Stimulated activated CD4-positive, alpha-beta T cell treated with anti-CD3 and anti-CD28 coated beads, TNF-alpha, amount 100 ng/mL, for 4 hours (primary cell): ENCODE measurements at places on chromosomes 3 and 15.

DNA sequence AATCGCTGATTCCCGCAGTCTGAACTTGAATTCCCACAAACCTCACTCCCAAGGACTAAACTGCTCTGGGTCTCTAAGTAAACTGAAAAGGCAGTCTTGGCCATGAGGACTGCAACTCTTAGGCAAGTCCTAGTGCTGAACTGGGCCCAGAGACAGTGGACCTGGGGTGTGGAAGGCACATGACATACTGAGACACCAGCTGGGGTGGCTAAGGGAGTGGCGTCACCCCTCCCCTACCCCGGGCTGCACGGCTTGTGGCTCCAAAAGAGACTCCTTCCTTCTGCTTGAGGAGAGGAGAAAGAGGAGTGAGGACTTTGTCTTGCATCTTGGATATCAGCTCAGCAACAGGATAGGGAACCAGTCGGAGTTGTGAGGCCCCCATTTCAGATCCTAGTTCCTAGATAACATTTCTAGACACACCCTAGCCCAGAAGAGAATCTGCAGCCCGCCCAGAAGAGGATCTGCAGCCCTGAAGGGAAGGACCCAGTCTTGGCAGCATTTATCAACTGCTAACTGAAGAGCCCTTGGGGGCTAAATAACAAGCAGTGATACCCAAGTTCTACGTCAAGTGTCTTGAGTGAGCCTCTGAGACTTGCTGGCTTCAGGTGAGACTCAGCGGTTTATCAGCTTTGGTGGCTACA lies 110.7 kb upstream of the C3orf80 start:
- no peak for DNase-seq

GRCh38 chr3:119884161-119884557 lies 102.3 kb downstream of the NR1I2 start:
- DNase-seq: no peak

GRCh38 chr3:190533511-190534281 lies 19.8 kb downstream of the IL1RAP start:
- no peak for DNase-seq

DNA sequence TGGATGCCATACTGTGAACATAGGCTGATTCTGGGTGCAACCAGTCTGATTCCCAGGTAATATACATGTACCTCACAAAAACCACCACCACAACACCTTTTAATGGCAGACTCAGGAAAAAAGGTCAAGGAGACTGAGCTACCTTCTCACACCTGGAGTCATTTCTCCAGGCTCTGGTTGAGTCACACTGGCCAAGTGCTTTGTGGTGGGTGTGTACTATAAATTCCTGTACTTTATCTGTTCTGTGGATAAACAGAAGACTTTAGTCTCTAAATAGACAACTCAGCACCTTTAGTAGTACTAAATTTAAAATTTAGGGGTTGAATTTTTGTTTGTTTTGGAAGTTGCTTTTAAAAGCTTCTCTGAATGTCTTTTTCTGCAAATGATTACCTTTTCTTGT lies 46.7 kb downstream of the TOP2B start:
- no peak for DNase-seq

- DNase-seq: no peak
Measured at GRCh38 chr3:55704521-55704920, 217.4 kb upstream of the WNT5A start.
